ENCODE measurements at places on chromosomes 12 and 14. TPM values are rescaled to one million over a fixed set of nuclear protein-coding genes. Genes with fewer than 3 reads are reported as not detected.

GRCh38 chr12:69474456-69474855 lies 4.3 kb downstream of the FRS2 start:
- no peak for DNase-seq

Gene ALDH2
- 114 TPM for total RNA-seq

Gene GARIN6
- not detected for total RNA-seq

Gene MFAP5
- 59.7 TPM for total RNA-seq

Measured in aorta (tissue), 5 donors.